Activated CD4-positive, alpha-beta memory T cell treated with anti-CD3 and anti-CD28 coated beads for 36 hours (primary cell): ENCODE measurements at places on chromosomes 13 and 19. TPM values are rescaled to one million over a fixed set of nuclear protein-coding genes. Genes with fewer than 3 reads are reported as not detected.

GRCh38 chr13:29743201-29743786, 107.1 kb downstream of the UBL3 start:
- no peak for DNase-seq

GRCh38 chr13:111929036-111929616, 137.8 kb upstream of the SOX1 start:
- no peak for DNase-seq

GRCh38 chr13:44296856-44297255, 76.8 kb upstream of the SERP2 start:
- DNase-seq = no peak

DNA sequence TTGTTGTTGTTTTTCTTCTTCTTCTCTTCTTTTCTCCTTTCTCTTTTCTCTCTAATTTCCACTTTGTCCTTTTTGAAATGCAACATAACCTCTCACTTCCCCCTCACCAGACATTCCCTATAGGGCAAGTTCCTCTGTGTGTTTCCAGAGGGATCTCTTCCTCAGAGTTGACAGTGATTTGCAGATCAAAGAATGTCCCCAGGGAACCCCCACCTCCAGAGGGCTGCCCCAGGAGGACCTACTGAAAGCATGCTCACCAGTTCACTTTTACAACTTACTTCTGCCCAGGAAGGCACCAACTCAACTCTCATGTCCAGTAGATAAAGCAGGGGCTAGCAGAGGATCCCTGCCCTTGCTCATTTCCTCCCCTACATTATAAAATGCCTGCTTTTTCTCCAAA, 1648.0 kb downstream of the PCDH9 start:
- no peak for DNase-seq

DNA sequence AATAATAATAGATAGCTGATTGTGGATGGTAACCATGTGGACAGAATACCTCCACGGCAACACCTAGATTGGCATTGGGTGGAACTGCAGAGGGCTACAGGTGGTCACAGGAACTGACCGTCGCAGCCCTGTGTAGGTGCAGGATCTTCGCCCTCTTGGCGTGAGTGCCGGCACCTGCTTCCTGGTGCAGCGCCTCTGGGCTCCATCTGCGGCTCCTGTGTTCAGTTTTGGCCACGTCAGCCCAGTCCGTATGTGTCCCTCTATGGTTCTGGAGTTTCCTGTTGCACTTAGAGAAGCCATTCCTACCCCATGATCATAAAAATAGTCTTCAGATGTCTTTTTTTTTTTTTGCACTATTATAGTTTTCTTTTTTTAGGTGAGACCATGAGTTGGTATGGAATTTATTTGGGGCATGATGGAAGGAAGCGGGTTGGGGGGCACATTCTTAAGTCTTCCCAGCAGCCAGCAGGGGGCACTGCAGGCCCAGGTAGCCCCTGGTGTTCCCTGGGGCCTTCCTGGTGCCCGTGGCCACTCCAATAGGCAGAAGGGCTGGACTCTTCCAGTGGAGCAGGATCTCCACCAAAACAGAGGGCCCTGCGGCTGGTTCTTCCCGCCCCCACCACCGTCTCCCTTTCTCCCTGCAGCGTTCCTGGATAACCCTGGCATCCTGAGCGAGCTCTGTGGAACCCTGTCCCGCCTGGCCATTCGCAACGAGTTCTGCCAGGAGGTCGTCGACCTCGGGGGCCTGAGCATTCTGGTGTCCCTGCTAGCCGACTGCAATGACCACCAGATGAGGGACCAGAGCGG, 10.1 kb upstream of the SLC25A42 start:
- peak; percentile 58 for DNase-seq

DNA sequence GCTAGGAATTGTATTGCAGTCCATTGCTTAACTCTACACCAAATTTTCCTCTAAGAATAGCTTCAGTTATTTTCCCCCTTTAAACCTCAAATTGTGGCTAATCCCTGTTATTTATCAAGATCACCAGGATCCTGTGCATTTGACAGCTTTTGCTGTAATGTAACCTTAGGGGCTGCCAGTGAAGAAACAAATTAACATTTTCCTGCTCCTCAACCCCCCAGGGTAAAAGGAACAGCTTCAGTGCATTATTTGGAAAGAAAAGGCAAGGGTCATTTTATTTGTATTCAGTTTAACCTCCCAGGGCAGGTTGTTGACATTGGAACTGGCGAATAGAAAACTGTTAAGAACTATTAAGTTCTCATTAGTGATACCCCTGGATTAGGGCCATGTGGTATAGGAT, 57.0 kb downstream of the PCDH20 start:
- DNase-seq = no peak

- DNase-seq = peak; percentile 65
Measured at GRCh38 chr13:110944121-110944967, 29.5 kb upstream of the ANKRD10 start.

DNA sequence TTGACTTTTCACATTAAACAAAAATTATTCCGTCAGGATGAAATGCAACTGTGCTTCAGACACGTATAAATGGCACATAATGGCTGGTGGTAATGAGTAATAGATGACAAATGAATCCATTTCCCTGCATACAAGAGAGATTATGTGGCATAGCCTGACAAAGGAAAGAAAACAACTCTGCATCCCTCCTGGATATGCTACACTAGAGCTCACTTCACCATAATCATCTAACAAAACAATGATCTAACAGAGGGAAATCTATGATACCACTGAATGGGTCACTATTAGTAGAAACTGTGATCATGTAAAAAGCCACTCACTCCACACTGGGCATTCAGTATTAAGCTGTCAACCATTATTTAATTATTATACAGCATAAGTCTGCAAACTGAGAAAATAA, 1498.4 kb downstream of the EFNB2 start:
- DNase-seq = no peak

- no peak for DNase-seq
Measured at GRCh38 chr19:31260171-31260933, 88.9 kb downstream of the TSHZ3 start.

DNA sequence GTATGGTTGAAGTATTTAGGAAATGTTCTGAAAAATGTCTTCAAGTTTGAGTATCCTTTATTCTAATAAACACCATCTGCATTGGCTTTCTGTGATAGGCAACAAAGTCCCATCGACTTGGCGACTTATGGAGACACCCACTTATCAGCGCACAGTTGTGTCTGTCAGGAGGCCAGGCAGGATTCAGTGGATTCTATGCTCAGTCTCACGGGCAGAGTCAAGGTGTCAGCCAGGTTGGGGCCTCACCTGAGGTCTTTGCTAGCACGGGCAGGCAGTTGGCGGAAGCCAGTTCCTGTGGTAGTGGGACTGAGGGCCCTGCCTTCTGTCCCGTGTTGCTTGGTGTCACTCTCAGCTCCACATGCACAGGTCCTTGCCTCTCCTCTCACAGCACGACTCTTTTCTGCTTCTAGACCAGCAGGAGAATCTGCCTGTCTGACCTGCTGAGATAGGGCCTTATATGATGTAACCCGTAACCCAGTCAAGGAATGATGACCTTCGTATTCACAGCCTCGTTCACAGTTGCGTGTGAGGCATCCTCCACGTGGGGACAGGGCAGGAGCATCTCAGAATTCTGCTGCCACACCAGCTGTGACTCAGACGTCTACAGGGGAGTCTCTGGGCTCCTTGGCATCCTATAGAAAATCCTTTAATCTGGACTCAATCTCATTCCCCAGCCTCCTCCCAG, 10.0 kb downstream of the CUL4A start:
- DNase-seq = no peak

DNA sequence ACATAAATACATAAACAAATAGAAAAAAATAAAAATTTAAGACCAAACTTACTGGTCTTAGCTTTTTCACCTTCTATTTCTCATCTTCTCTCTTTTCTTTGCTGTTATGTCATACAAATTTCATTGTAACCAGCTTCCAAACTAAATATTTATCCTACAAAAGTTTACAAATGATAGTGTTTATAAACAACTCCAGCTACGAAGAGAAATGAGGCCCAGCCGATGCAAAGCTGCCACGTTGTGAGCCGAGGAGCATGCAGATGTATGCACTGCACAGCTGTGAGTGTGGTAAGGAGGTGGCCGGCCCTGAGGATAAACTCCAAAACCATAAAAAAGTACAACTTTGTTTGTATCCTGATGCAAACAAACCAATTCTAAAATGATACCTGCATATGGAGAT, 642.4 kb upstream of the SGCG start:
- DNase-seq = no peak

- no peak for DNase-seq
Measured at GRCh38 chr13:68929075-68929745, 1178.4 kb upstream of the ATXN8OS start.

DNA sequence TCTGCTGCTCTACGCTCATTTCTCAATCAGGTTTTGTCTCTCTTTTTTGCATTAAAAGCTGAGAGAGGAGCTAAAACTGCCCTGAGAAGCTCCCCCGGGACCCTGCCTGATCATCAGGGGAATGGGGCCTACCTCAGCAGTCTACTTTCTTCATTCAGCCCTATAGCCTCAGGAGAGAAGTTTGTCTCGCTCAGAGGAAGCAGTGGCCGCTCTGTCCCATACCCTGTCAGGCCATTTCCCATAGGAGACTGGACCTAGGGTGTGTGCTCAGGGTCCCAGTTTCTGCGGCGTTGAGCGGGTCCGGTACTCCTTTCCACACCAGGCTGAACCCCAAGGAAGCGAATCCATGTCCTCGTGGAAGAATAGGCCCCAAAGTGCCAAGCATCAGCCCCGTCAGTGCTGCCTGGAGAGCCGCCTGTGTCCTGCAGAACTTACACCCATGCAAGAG, 21.7 kb downstream of the UBE2L5 start:
- DNase-seq = no peak

DNA sequence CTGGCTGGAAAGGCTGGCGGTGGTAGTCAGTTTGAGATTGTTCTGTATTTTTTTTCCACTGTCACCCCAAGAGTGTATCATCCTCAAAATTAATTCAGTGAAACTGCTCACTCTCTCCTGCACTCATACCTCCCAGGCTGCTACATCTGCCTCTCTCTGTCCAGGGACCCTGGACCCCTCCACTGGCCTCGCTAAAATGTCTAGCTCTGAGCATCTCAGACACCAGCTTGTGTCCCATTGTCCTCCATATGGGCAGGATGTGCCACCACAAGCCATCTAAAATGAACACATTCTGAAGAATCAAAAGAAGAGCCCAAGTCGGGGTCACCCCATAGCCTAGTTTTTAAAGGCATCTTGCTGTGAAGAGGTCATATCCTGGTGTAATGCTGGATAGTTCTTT, 345.5 kb upstream of the TSHZ3 start:
- no peak for DNase-seq

DNA sequence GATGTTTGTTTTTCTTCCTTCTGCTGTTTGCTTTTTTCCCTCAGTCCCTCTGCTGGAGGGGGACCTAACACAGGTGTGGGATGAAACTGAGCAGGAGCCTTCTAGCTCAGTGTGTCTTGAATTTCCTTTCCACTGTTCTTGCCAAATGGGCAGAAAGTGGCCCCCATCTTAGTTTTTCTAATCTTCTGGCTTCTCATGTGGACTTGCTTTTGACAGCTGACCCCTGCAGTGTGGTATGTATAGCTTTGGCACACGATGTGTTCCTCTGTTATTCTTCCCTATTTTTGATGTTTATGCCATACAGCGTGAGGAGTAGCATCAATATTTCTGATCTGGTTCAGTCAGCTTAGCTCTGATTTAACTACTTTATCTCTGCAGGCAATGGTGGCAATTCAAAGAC, 8.3 kb downstream of the LRCH1 start:
- DNase-seq = no peak

GRCh38 chr19:44806291-44806690, 2.6 kb upstream of the BCAM start:
- DNase-seq = no peak

DNA sequence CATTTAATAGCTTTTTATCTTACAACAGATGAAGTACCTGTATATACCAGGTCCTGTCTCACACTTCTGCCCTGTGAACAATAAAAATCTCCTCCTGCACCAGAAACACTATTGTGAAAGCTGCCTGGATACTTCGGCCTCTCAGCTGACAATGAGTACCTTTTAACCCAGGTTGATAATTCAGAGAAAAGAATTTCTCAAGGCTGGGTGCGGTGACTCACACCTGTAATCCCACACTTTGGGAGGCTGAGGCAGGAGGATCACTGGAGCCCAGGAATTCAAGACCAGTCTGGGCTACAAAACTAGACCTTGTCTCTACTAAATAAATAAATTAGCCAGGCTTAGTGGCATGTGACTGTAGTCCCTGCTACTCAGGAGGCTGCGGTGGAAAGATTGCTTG, 65.3 kb upstream of the TM9SF2 start:
- no peak for DNase-seq

DNA sequence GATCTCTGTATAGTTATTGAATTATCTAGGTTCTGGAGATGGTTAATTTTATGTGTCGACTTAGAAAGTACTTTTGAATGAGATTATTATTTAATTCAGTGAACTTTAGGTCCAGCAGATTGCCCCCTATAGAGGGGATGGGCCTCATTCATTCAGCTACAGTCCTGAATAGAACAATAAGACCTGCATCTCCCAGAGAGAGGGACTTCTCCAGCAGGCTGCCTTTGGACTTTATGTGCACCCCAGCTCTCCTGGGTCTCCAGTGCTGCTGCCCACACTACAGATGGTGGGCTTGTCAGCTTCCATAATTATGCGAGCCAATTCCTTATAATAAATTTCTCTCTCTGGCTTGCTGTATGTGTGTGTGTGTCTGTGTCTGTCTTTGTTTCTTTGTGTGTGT, 39.3 kb upstream of the KL start:
- no peak for DNase-seq

DNA sequence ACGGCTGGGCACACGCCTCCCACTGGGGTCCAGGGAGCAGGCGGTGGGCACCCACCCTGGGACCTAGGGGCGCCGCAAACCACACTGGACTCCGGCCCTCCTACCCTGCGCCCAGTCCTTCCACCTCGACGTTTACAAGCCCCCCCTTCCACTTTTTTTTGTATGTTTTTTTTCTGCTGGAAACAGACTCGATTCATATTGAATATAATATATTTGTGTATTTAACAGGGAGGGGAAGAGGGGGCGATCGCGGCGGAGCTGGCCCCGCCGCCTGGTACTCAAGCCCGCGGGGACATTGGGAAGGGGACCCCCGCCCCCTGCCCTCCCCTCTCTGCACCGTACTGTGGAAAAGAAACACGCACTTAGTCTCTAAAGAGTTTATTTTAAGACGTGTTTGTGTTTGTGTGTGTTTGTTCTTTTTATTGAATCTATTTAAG, 1.6 kb downstream of the JUNB start:
- DNase-seq = no peak

DNA sequence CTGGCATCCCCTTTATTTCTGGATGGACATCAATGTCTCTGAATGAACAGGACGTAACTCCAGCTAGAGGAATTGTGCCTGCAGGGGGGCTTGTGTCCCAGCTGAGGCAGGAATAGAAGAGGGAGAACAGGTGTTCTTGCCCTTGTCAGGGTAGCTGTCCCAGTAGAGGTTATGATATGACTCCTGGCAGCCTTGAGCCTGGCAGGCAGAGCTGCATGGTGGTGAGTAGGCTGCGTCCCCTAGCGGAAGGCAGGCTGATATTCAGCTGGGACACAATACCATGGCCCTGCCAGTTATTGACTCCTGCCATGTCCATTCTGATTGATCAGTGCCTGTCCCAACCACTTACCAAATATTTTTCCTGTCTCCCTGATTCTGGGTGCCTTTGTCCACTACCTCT, 197.2 kb downstream of the RAP2A start:
- DNase-seq = no peak

SIGLEC9 gene
- total RNA-seq = 1.3 TPM

C19orf33 gene
- not detected for total RNA-seq

GRIK5 gene
- 0.90 TPM for total RNA-seq

ZNF132 gene
- total RNA-seq = 3.6 TPM

ZNF616 gene
- total RNA-seq = 10.5 TPM

FUT3 gene
- total RNA-seq = not detected

ZNF726 gene
- 17.3 TPM for total RNA-seq

ZNF582 gene
- 0.71 TPM for total RNA-seq

LAIR1 gene
- total RNA-seq = 4.9 TPM
